ENCODE measurements at places on chromosomes 4 and X. TPM values are rescaled to one million over a fixed set of nuclear protein-coding genes. Genes with fewer than 3 reads are reported as not detected.

ALB gene
- total RNA-seq = not detected

HS3ST1 gene
- not detected for total RNA-seq

SRPX2 gene
- total RNA-seq = 11.0 TPM

ADH6 gene
- total RNA-seq = not detected

GLRA3 gene
- total RNA-seq = not detected

PPP4R3C gene
- 0.10 TPM for total RNA-seq

SPIN2A gene
- total RNA-seq = 0.20 TPM

ADGRG2 gene
- not detected for total RNA-seq

DNA sequence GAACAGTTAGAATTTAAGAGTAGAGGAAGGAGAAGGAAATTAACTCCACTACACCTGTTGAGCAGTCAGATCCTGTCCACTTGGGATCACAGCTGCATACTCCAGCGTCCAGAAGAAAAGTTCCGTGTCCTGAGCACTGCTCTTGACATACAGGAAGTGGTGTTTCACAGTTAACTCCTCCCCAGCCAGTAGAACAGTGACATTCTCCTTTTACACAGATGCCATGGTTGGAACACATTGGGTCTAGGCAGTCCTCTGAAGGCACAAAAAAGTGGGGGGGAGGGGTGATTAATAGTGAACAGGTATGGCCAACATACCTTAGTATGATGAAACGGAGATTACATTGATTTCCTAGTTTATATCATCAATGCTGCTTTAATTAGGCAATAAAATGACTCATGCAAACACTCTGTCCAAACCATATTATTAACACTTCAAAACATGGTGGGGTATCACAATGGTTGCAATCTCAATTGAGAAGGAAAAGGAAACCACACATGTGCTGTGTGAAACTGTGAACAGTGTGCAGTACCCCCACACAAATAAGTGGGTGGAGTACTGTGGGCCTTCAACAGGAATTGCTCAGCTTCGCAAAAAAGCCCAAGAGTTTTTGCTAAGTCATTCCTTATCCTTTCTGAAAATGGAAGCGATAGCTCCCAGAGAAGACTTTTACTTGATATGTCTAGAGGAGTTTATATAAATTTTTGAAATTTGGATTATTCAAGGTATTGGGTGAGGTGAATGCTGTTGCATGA lies 295.6 kb downstream of the SH2D1A start:
- DNase-seq = no peak

DNA sequence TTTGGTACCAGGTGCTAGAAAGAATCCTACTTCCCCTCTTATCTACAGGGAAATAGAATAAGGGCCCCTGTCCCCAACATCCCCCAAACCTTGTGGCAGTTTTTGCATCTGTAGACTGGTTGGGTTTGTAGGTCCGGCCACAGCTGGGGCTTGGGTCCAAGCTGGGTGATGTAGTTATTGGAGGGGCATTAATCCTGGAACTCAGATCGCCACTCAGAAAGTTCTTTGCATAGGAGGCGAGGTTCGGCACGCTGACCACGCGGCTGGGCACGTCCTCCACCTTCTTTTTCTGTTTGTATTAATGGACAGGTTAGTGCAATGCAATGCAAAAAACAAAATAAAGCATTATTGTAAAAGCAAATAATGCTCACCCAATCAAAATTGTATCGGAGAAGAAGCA lies 19.2 kb downstream of the MED28 start:
- DNase-seq = no peak

DNA sequence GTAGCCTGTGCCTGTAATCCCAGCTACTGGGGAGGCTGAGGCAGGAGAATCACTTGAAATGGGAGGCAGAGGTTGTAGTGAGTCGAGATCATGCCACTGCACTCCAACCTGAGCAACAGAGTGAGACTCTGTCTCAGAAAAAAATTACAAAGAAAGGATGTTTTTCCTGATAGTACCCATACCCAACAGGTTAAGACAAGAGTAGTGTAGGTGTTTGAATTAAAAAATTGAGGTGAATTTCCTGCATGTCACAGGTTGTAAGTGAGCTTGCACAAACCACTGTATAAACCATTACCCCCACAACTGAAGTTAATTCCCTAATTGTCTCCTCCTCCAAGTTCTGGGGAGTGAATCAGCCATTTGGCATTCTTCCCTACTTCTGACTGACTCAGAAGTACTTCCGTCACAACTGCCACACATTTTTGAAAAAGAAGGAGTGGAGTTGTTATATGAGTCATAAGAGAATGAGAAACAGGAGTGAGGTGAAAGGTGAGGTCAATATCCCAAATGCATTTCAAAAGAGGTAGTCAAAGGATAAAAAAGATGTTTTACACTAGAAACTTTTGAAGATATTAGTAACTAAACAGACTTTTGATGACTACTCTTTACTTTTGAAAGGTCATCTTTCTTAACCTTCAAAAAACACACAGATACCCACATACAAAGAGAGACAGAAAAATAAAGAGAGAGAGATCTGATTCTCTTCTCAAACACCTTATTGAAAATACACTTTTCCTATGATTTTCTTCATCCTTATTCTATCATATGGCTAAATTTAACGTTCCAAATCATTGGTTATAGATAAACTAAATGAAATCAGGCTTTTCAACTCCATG lies 134.5 kb downstream of the BTC start:
- peak; percentile 97 for DNase-seq

DNA sequence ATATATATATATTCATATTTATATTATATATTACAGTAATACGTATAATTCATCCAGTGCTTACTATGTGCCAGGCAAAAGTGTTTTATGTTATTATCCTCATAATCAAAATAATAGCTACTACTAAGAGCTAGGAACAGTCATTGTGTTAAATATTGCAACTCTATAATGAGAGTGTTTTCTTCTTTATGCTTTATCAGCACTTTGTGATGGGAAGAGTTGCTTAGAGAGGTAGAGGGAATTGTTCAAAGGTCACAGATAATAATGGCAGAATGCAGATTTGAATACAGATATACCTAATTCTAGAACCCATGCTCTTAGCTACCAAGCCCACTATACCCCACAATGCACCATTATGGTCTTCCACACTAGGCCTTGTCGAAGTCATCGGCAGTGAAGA lies 318.8 kb upstream of the PPARGC1A start:
- no peak for DNase-seq

DNA sequence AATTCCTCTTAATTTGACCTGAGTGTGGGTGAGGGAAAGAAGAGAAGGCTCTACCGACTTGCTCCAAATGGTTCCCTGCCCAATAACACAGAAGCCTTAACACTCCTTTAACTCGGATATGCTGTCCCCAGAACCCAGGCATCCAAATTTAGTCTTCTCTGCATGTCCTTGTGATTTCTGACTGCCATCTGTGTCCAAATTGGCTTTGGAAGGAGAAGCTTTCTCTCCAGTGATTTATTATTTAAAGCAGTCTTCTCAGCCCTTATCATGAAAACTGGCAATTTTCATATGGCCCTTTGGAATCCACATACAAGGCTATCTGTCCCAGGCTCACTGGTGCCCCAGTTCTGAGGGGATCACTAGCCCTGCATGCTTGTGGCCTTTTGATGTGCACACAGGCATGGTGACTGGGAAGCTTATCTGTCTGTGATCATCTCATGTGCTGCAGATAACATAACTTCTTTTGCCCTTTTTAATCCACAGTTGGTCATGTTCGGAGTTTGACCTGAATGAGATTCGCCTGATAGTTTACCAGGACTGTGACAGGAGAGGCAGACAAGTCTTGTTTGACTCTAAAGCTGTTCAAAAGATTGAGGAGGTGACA lies 56.7 kb downstream of the FNIP2 start:
- no peak for DNase-seq

DNA sequence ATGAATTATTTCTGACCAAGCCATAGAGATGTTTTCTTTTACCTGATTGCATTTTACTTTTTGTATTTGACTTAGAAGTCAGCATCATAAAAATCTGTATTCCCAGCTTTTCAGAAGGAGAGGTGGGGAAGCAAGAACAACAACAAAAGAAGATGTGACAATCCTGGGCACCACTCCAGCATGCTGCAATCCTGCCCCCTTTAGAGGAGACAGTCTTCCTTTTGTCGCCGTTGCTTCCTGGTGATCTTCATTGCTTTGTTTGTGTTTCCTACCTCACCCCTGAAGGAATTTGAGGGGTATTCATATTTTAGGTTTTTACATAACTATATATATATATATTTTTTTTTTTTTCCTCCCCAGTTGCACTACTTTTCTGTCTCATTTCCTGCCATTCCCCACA lies 3.7 kb downstream of the QRFPR start:
- no peak for DNase-seq

- DNase-seq = no peak
These were observed 202.1 kb downstream of the OR13H1 start for GRCh38 chrX:131745942-131746489.

GRCh38 chr4:82681754-82682153 lies 116.8 kb downstream of the SCD5 start:
- DNase-seq = no peak
